ENCODE measurements at places on chromosomes 4 and X. TPM values are rescaled to one million over a fixed set of nuclear protein-coding genes. Genes with fewer than 3 reads are reported as not detected.

The TMEM144 gene
- total RNA-seq = 2.3 TPM

The TCP11X2 gene
- not detected for total RNA-seq

The DSPP gene
- not detected for total RNA-seq

The TLR6 gene
- 1.8 TPM for total RNA-seq

The WDR17 gene
- total RNA-seq = 0.64 TPM

The TMEM31 gene
- not detected for total RNA-seq

The FHIP1A gene
- 2.6 TPM for total RNA-seq

The ADRA2C gene
- total RNA-seq = not detected

The MEPE gene
- total RNA-seq = not detected

The NUP62CL gene
- total RNA-seq = not detected

The P2RY4 gene
- total RNA-seq = 0.13 TPM

The RAB9B gene
- total RNA-seq = not detected

The EXOC1L gene
- total RNA-seq = not detected

The MTNR1A gene
- 0.48 TPM for total RNA-seq

The NIPAL1 gene
- total RNA-seq = 3.4 TPM

The ZRSR2 gene
- 0.78 TPM for total RNA-seq

The PCDH18 gene
- total RNA-seq = 59.1 TPM

The PHEX gene
- 0.56 TPM for total RNA-seq

The SRPX gene
- total RNA-seq = 186 TPM

The NWD2 gene
- not detected for total RNA-seq

The OCIAD2 gene
- 17.5 TPM for total RNA-seq

The SSX2 gene
- not detected for total RNA-seq

The RAB40A gene
- not detected for total RNA-seq

The HS3ST1 gene
- 0.40 TPM for total RNA-seq

The EIF2S3 gene
- total RNA-seq = 201 TPM

The MMRN1 gene
- total RNA-seq = 0.24 TPM

The PNMA6F gene
- not detected for total RNA-seq

The RAB41 gene
- not detected for total RNA-seq

The OTUD5 gene
- 42.8 TPM for total RNA-seq

The GRIA3 gene
- 0.39 TPM for total RNA-seq

The RBMXL3 gene
- total RNA-seq = not detected

The PPID gene
- total RNA-seq = 23.8 TPM

The FUNDC1 gene
- 13.4 TPM for total RNA-seq

The POLN gene
- total RNA-seq = 0.96 TPM

The BRS3 gene
- not detected for total RNA-seq

The CT45A2 gene
- total RNA-seq = not detected

The IL2 gene
- not detected for total RNA-seq

The CCKAR gene
- not detected for total RNA-seq

The SSX4 gene
- not detected for total RNA-seq

The ADGRL3 gene
- total RNA-seq = 27.1 TPM
